ENCODE measurements at places on chromosomes 12 and 14. TPM values are rescaled to one million over a fixed set of nuclear protein-coding genes. Genes with fewer than 3 reads are reported as not detected.

Gene TDRD9
- 1.1 TPM for total RNA-seq

Gene GUCY2C
- total RNA-seq: not detected

Gene ADCY6
- total RNA-seq: 0.40 TPM

Gene ATN1
- total RNA-seq: 70.7 TPM

Gene AKAP3
- 1.1 TPM for total RNA-seq

Gene NINJ2
- 2.6 TPM for total RNA-seq

Gene P2RX7
- total RNA-seq: 2.5 TPM

Gene SUOX
- total RNA-seq: 1.3 TPM

Gene ABCC9
- total RNA-seq: 0.13 TPM

Gene ASCL1
- not detected for total RNA-seq

Gene SPX
- total RNA-seq: 0.13 TPM

Gene REM2
- total RNA-seq: 0.13 TPM

GRCh38 chr12:114888448-114888847 lies 204.5 kb upstream of the TBX3 start:
- DNase-seq: no peak

- DNase-seq: no peak
Measured at GRCh38 chr14:81831128-81831820, 297.6 kb upstream of the SEL1L start.

DNA sequence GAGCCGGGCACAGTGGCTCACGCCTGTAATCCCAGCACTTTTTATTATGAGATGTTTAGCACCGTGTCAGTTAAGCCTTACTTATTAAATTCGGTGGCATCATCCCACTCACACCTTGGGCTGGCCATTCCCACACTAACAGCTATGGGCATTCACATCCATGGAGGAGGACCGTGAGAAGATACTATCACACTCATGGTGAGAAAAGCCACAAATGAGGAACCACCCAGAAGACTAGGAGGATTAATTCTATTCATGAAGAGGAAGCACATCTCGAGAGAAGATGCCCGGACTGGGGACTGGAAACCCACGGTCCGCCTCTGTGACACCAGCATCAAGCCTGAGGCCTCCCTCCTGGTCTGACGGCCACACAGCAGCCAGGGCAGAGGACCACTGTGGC lies 4.9 kb downstream of the CDC42BPB start:
- DNase-seq: no peak

- DNase-seq: no peak
Measured at GRCh38 chr12:46562625-46563225, 190.2 kb upstream of the SLC38A2 start.

DNA sequence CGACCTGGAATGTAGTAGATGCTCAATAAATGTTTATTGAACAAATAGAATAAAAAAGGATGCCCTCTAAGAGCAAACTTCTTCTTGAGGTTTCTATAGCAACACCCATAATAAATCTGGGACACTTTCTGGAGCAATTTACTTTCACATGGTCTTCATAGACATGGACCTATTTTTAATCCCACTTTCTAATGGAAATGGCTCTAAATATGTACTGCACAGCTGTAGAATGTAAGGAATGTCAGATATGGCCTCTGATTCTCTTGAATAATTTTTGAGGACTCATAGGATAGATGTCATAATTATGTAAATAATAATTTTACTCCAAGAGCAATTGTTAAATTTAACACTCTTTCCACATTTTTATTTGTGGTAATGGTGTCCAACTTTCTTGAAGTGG lies 133.5 kb upstream of the DAAM1 start:
- DNase-seq: no peak

DNA sequence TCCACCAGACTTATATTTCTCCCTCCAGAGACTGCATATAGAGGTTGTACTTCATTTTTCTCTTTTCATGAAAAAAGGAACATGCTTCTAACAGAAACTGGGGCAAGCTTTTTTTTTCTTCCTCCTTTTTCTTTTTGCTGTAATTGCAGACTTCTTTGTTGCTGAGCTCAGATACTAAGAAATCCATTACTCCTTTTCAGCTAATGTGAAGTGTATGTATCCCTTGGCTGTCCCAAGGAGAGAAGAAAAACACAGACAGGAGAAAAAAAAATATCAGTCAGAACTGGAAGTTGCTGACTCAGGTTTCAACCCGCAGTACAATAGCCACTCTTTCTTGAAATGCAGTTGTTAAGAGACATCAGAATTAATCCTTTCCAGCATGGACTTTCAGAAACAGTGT lies 1248.4 kb downstream of the LRFN5 start:
- no peak for DNase-seq

DNA sequence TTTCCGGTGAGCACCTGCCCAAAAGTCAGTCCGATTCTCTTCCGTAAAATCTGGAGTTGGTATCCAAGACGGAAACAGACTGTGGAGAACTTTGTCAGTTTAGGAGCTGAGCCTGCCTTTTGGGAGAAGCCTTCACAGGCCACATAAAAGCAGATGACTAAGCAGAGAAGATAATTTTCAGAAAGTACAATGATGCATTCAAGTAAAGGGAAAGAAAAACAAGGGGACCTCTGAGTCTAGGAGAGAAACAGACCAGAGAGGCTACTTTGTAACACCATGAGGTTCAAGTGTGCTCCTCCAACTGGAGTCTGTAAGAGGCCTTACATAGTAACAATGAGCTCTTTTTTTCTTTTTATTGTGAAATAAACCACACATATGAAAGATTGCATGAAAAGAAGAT lies 21.1 kb downstream of the TMED8 start:
- DNase-seq: no peak

- no peak for DNase-seq
Measured at GRCh38 chr12:85036234-85036707, at the start of the genes LRRIQ1 and TSPAN19. Gene LRRIQ1 (plus strand): TSS chr12:85036351. CDS start chr12:85038177, 1,826 bp downstream. Gene TSPAN19 (minus strand): TSS chr12:85036277. CDS start chr12:85029946, 6,331 bp downstream.

DNA sequence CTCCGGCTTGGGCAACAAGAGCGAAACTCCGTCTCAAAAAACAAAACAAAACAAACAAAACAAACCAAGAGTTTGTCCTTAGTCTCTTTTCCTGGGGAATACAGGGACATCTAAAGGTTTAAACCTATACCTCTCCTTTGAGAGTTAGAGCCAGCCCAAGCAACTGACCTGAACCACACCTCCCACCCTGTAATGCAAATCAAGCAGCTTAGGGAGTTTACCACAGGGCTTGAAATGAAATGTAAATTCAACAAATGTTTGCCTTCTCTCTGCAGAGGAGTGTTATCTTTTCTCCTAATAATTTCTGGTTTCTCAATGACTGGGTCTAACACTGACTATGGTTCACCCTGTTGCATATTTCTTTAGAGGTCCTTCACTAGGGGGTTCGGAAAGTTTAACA lies 16.7 kb downstream of the PPP1CC start:
- no peak for DNase-seq

DNA sequence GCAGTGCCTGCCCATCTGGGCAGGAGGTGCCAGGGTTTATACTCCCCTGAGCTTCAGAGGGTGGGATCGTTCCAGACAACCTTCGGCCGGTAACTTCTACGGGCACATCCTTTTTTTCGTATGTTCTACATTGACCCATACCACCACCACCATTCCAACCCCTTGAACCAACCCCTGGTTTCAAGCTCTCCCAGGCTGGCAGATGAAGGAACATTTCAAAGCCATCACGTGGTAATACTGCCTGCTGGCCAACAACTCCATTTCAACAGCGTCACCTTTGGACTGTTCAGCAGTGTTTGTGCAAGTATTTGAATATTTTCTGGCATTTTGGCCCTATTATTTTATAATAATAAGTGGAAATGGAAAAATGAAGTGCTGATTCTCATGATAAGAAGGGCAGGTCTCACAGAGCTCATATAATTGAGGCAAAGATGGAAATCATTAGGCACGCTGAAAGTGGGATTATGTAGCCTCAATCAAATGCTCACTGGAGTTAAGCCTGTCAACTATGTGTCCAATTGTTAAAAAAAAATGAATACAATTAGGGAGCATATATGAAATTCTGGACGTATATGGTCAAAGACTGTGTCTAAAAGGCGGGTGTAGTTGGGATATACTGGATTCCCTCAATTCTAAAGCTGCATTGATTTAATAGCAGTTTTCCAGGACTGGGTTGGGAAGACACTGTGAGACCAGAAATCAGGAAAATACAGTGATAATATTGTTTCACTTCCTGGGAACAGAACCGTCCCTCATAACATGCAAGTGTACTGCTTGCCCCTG lies 162.1 kb downstream of the ZFP36L1 start:
- no peak for DNase-seq

DNA sequence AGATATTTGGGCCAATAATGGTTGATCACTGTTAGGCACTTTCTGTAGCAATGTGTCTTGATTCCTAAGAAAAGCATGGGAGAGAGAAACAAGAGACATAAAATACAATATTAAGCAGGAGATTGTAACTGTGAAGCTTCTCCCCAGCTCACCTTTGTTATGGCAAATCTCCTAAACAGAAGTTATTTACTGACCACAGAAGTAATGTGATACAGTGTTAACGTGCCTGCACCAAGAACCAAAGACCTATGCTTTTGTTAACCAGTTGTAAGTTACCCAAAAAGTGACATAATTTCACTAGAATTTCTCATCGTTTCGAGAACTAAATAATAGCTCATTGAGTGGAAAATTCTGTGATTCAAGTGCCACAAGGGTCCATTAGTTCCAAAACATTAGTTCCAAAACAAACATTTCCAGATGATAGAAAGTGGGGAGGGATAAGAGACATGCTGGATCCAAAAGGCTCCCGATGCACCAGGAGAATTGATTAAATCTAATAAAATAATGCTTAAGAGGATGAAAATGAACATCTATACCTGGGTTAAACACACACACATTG lies 14.3 kb downstream of the RERG start:
- DNase-seq: no peak

DNA sequence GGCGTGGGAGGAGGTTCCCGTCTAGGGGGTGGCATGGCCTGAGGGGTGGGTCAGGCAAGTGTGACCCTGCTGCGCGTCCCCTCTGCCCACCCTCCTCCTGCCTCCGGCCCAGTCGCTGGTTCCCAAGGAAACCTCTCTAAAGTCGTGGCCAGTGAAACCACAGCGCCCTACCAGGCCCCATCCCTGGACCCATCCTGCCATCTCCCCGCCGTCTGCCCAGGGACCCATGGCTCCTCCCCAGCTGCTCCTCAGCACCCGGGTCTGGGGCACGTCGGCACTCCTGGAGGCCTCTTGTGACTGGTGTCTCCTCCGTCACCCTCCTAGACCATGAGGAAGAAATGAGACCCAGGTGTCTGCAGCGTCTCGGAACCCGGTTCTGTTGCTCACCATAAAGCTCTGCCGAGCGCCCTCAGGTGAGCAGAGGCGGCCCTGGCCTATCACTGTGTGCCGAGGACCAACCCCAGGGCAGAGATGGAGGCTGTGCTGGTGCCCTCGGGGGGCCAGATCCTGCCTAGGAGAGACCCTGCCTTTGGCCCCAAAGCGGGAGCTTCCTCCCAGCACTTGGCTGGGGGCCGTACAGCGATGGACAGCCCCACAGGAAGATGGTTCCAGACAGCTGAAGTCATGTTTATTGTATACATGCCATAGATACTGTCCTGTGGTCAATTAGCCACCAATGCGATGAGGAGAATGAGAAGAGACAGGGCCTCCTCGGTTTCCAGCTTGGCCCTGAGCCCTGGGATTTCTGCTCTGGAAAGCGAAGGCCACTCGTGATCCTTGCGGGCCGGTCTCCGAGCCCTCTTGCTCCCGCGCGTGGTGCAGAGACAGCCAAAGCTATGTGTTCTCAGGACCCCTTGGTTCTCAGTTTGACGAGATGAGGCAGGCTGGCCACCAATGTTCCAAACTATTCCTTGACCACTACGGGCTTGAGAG lies 222.5 kb upstream of the RTL1 start:
- DNase-seq: peak; percentile 3

DNA sequence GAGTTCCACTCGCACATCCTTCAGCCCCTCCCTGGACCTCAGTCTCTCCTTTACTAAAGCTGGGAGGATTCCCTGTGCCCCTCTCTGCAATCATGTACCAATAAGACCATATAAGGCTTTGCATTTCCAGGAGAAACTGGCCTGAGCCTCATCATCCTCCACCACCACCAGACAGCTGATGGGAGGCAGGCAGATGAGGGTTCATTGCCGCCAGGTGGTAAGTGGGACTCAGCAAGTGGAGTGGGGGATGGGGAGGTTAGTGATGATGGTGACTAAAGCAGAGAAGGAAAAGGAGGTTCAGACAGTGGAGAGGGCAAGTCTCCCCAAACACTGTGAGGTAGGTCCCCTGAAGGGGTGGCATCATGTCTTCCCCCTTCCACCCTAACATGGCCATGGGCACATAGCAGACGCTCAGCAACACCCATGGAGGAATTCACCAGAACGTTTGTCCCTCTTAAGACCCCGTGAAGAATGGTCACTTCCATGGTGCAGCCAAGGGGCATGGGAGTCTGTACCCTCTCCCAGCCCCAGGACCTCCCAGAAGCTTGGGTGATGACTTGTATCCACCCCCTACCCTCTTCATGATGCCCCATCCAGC lies 4.5 kb upstream of the TNFRSF1A start:
- DNase-seq: no peak

DNA sequence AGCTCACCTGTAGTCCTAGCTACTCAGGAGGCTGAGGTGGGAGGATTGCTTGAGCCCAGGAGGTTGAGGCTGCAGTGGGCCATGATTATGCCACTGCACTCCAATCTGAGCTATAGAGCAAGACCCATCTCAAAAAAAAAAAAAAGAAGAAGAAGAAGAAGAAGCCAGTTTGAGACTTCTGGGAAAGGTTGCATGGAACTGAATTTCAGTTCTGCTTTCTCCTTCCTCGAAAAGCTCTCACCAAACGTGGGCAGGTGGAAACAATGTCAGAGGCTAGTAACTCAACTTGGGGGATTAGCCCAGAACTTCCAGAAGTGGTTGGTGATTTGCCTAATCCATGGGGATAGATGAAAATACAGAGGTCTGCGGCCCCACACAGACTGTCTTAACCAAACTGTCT lies 18.7 kb downstream of the FLVCR2 start:
- no peak for DNase-seq

GRCh38 chr12:66241061-66242043 lies 52.3 kb downstream of the IRAK3 start:
- no peak for DNase-seq

- no peak for DNase-seq
Measured at GRCh38 chr14:92280554-92281262, 42.3 kb upstream of the SLC24A4 start.

DNA sequence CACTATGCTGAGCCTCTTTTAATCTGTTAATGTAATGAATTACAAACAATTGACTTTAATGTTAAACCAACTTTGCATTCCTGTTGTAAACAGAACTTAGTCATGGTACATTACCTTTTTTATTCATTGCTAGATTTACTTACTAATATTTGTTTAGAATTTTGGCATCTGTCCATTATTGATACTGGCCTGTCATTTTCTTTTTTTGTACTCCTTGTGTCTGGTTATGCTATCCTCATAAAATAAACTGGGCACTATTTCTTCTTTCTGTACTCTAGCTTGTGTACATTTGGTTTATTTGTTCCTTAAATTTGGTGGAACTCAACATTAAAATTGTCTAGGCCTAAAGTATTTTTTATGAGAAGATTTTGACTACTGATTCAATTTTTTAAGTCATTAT lies 32.1 kb downstream of the SPATA7 start:
- no peak for DNase-seq

DNA sequence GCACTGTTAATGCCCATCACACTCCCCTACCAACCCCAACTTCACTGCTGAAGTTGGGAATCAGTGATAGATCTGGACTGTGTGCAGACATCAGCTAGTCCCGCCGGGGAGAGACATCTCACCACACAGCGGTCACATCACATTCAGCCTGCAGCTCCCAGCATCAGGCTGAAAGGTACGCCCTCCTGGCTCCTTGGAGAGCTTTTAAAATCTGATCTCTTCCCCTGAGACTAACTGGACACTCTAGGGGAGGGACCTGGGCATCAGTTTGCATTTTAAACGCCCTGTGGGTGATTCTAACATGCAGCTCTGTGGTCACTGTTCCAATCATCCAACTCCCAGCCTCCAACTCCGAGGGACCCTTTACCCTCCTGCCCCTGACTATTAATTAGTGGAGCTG lies 58.4 kb downstream of the CCDC85C start:
- no peak for DNase-seq

- no peak for DNase-seq
Measured at GRCh38 chr12:39553476-39553875, 66.1 kb downstream of the ABCD2 start.

Measured in activated T-cell treated with anti-CD3 and anti-CD28 coated beads, Interleukin-2, amount 50 U/mL, for 4 hours (primary cell).